Activated CD4-positive, alpha-beta T cell treated with anti-CD3 and anti-CD28 coated beads, Interleukin-2, amount 50 U/mL, for 16 hours (primary cell): ENCODE measurements at places on chromosomes 13 and 19.

GRCh38 chr13:112358156-112358555 lies 18.0 kb upstream of the SPACA7 start:
- no peak for DNase-seq

DNA sequence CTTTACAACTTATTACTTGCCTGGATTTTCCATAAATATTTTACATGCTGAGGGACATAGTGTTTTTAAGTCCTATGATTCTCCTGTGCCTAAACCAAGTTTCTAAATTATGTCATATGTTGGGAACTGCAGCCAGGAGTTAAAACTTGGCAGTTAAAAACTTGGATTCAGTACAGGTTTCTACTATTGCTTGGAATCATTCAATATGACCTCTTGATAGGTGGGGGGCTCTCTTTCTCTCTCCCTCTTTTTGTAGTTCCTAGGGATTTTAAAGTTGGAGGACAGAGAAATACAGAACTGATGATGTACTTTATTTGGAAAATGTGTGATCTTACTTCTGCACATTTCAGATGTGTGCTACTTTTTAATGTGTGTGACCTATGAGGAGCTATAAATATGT lies 4.7 kb downstream of the CSNK1A1L start:
- no peak for DNase-seq

GRCh38 chr19:4910594-4911281 lies 1.4 kb downstream of the UHRF1 start:
- DNase-seq: peak; percentile 62

DNA sequence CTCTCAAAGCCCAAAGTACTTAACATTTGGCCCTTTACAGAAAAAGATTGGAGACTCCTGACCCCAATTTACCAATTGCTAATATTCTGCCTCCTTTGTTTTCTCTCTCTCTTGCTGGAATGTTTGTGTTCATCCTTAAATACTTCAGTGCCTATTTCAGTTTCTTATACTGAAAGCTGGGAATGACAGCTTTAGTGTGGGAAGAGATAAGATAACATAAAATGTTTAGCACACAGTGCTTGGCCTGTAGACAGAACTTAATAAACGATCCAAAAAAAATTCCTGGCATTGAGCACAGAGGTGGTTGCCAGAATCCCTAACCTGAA lies 3.0 kb upstream of the PLEKHF1 start:
- no peak for DNase-seq

- no peak for DNase-seq
Observed at GRCh38 chr19:47891622-47891922, 5.5 kb upstream of the SULT2A1 start.

- DNase-seq: no peak
Observed at GRCh38 chr13:29591310-29591709, 4.2 kb downstream of the SLC7A1 start.

- DNase-seq: no peak
Observed at GRCh38 chr13:48383384-48383783, 29.5 kb downstream of the LPAR6 start.
